ENCODE measurements at places on chromosomes 7 and 10.
A peak's percentile ranks its signal among the peaks of the same experiment; 100 is the strongest.

GRCh38 chr10:94366382-94366781 is 3.6 kb upstream of the NOC3L start:
- no peak for DNase-seq

- DNase-seq: no peak
Measured at GRCh38 chr10:46268076-46268881, 18.5 kb upstream of the ANTXRL start.

- no peak for DNase-seq
Measured at GRCh38 chr7:3214090-3214413, 87.0 kb upstream of the SDK1 start.

DNA sequence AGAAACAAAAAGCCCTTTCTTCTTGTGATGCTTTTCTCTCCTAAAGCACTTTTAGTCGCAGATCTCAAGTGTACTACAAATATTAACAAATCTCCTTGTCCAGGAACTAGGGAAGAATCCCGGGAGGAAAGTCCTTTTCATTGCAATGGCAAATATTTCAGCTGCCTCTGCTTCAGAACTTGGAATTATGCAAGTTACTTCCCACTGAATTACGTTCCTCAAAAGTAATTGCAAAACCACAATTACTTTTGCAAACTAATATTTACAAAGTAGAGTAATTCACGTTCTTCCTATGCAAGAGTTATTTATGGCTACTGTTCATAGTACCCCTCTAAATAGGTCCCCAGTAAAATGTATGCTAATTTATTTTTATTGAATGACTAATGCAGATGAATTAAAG is 14.5 kb downstream of the PRKCQ start:
- no peak for DNase-seq

- no peak for DNase-seq
Measured at GRCh38 chr7:31603046-31603445, 84.0 kb upstream of the PPP1R17 start.

- no peak for DNase-seq
Measured at GRCh38 chr7:135950972-135951371, 26.2 kb downstream of the MTPN start.

DNA sequence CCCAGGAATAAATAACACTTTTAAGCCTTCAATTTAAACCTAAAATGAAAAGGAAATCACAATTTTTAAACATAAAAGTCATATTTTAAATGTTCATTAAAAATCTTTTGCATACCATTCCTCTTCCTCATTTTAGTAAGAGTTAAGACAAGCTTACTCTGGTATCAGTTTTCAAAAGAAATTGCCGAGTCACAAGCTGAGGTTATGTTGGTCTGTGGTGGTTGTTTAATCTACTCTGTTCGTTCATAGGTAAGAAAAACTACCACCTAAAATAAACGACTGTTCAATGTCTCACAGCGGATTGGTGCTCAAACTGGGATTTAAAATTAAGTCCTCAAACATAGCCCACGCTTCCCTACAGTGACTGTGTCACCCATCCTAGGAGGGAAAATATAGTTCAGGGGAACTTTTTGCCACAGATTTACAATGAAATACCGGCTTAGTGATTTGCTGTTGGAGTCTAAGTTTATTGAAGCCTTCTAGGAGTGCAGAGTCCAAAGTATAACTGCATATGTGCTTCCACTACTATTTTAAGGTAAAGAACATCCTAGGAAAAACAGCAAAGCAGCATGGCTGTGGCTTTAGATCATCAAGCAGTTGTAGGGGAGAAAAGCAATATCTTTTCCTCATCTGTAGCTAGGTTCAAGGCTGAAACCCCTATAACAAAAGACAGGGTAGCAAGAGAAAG is 61.1 kb downstream of the GNAT3 start:
- no peak for DNase-seq

DNA sequence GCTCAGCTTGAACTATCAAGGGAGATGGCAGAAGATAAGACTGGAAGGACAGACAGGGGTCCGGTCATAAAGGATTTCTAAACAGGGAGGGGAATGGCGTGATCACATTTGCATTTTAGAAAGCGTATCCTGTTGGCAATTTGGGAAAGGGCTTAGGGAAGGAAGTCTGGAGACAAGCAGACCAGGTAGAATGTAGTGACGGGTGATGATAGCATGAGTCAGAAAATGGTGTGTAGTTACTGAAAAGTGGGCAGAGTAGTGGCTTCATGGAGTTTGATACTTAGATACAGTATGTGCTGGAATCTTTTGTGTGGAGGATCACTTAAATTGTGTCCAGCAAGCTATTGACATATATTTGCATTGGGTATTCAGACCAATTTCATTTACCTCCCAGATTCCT is 61.2 kb downstream of the LRGUK start:
- no peak for DNase-seq

DNA sequence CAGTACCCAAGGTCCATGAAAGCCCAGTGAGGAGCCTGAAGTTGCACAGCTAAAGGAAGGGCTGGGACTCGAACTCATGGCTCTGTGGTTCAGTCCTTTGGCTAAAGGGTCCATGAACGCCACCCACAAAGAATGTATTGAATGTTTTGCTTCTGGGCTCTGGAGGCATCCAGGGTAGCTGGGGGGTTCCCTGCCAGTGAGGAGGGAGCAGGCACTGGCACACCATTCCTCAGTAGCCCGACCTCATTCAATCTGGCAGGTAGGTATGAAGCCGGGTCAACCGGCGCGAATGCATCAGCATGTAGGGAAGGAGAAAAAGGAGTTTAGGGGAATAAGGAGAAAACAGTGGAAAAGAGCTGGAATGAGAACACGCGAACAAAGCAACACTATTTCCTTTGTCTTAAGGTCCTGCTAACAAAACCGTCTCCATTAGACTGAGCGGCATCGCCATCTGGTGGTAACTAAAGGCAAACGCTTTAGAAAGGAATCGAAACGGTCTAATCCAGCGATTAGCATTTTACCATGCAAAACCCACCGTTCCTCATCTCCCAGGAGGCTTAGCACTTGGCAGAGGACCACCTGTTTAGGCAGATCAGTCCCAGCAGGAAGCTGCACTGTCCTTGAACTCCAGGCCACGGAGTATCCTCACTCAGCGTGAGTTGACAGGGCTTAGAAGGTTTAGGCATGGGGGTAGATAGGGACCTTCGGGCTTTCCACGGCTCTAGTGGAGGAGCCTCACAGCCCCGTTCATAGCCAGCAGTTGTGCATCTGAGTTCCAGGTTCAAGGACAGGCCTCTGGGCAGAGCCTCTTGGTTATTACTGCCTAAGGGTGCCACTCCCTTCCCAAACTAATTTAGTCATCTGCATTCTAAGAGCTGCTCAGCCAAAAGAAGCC is 122.8 kb downstream of the UBE2H start:
- peak; percentile 28 for DNase-seq

GRCh38 chr10:32962521-32962920 is 4.5 kb upstream of the ITGB1 start:
- no peak for DNase-seq

DNA sequence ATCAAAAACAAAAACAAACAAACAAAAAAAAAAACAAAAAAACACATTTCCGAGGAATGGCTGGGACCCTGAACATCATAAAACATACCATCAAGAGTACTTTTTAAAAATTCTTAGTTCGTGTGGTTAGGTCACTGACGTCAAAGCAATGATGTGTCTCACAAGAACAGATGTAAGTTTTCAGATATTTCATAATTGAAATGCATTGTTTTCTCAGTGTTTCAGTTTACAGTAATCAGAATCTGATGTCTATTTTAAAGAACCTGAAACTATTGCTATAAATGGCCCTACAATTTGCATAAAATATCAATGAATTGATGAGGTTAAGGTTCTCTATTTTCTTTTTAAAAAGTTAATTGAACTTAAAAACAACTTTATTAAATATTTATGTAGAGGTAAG is 103.7 kb upstream of the HGF start:
- DNase-seq: no peak

DNA sequence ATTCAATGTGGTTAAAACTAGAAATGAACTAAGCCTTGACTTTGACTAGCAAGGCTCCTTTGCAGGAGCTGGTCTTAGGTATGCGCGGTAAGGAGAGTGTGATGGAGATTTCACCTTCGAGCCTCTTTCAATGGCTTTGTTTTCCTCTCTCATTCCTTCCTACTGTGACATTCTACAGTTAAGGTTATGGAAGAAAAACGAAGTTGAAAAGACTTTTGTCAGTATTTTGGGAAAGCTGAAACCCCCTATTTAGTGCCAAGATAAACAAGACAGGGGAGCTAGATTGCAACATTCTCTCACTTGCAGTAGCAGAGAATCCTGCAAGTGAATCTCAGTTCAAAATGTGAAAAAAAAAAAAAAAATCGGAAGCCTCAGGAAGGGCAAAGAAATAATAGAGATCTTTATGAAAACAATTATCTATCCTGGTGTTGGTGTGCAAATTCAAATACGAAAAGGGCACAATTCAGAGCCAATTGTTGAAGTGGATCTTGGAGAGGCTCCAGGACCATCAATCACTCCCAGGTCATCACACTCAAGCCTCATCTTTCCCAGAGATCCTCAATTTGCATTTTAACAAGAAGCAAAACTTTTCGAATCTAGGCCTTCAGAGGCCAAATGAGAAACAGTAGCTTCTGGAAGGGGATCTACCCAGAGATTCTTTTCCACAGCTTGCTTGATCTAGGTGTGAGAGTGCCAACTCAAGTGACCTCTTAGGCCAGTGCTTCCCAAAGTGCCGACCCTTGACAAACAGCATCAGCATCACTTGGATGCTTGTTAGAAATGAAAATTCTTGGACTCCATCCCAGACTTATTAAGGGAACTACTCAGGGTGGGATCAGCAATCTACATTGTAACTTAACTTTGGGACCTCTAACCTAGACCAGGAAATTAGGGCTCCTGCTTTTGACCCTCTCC is 163.8 kb downstream of the INHBA start:
- DNase-seq: no peak

DNA sequence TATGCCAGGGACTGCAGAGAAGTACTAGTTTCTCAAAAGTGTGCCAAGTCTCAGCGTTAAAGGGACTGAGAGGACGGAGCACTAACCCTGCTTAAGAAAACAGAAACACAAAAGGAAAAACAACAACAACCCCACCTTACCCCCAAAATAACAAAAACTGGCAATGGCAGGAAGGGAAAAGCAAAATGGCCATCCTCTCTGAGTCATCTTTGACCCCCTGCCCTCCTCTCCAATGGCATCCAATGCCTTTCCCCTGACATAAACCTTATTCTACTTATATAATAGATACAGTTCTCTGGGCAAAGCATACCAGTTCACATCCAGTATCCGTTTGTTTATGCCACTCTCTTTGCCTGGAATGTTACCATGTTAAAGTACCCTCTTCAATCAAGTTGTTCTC is 1.6 kb downstream of the POLR1F start:
- no peak for DNase-seq

DNA sequence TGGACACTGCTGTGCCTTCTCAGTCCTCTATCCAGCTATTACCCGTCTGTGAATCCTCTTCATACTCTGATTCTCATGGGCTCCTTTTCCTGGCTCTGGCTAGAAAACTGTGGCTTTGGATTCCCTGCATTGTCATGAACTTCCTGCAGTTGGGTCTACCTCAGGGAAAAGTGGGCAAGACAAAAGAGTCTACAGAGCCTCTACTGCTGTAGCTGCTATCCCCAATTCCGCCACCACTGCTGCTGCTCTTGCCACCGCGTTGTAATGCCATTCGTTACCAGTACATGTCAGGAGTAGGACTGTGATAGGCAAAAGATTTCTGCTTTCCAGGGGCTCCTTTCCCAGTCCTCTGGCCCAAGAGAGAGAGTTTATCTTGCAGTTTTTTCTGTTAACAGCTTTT is 23.9 kb upstream of the PPP1R17 start:
- DNase-seq: no peak

DNA sequence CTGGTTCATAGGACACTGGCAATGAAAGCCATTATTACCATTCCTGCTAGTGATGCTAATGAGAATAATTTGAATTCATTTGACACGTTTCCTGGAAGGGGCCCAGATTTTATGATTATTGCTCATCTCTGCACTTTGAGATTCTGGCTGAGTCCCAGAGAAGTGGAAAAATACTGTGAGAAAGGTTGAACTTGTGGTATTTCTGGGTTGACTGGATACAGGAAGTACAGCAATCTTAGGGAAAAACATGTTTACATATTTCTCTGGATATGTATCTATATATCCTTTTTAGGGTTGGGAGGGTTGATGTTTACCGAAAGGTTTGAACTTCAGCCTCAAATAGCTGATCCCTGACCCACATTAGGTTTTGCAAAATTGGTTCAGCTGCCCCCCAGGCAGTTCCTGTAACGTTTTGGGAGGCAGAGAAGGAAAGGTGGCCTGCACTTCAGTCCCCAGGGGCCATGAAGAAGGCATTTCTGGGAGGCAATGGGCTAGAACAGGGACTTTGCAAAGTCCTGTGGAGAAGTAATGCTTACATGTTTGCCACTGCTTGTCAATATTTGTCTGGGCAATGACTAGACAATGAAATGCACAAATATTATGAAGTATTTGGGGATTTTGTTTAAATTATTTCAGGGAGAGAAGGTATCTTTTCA is 253.7 kb upstream of the PITRM1 start:
- DNase-seq: no peak

- no peak for DNase-seq
Measured at GRCh38 chr10:76649723-76650127, 987.9 kb downstream of the KCNMA1 start.

- no peak for DNase-seq
Measured at GRCh38 chr7:135259702-135260101, 26.1 kb downstream of the STRA8 start.

DNA sequence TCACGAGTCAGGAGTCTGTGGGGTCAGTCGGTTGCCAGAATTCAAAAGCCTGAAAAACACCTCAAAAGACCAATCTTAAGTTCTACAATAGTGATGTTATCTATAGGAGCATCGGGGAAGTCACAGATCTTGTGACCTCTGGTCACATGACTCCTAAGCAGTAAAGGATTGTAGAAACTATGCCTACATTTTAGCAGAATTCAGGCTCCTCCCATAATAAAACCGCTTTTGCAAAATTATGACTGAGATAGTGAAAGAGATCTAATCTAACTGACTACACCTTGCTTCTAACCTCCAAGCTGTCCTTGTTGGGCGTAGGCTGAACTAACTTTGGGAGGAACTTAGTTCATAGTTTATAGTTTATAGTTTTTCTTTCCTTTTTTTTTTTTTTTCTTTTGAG is 16.6 kb downstream of the SSMEM1 start:
- no peak for DNase-seq

GRCh38 chr7:100539436-100540006 is 518 bp downstream of the AGFG2 start:
- no peak for DNase-seq

DNA sequence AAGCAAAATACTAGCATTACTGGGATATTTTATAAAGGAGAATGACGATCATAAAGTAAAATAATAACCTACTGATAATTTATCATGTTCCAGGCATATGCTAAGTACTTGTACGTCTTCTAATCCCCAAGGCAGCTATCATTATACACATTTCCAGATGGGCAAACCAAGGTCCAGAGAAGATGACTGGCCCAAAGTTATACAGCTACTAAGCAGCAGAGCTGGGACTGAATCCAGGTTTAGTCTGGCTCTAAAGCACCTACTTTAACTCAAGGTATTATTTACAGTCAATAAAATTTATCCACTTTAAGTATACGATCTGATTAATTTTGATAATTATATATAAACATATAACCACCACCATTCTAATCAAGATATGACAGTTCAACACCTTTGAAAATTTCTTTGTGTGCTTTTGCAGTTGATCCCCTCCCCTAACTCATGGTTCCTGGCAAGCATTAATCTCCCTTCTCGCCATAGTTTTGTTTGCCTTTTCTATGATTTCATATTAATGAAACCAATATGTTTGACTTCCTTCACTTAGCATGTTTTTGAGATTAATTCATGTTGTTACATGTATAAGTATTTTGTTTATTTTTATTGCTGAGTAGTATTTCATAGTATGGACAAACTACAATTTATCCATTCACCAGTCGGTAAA is 126.7 kb downstream of the CPEB3 start:
- DNase-seq: no peak

- no peak for DNase-seq
Measured at GRCh38 chr7:105003275-105003674, 10.7 kb upstream of the KMT2E start.

Measured in T-helper 17 cell (primary cell).